ENCODE measurements at places on chromosomes 13 and 19.

DNA sequence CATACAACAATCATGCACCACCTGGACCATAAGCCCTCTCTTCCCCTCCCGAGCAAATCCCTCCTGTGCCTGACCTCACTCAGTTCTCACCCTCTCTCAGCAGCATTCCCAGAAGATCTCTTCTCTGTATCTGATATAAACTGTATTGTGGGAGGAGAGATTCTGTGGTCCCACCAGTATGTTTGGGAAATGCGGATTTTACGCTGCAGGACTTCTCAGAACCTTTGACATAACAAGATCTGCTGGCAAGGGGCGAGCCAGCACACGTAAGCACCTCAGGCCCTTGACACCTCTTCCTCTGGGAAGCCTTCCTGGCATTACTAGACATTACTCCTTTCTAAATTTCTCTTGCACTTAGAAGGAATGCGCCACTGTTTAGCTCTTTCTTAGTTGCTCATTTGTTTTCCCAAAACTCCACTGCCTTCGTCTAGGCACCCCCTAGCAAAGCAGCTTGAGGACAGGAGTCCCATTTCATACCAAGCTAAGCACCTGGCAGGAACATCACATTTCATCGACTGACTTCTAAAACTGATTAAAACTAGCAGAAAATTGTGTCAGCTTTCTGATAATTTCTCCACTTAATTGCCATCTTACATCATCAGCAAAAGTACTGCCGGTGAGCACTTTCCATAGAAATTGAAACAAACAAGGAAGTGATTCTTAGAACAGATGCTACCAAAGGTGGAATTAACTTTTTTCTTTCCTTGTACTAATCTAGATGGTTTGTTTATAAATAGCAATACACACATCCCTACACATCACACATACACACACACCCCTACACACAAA lies 63.2 kb downstream of the CCDC70 start:
- no peak for DNase-seq

DNA sequence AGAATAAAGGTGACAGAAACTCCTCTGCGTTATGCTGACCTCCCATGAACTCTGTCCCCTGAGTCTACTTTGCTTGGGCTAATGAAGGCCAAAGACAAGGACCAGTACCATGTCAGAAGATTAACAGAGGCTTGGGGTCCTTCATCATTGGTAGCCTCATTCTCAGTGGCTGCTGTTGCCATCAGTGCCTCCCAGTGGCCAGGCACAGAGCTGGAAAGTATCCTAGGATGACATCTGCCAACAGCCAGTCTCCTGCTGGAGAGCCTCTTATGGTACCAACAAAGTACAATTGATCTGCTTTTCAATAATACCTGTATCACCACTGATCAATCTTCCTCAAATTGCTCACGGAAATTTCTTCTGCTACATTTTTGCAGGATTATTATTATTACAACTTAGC lies 281.6 kb downstream of the DNAJC15 start:
- DNase-seq, result no peak

GRCh38 chr13:49925881-49926418 lies 10.2 kb downstream of the SPRYD7 start:
- DNase-seq, result no peak

- no peak for DNase-seq
Measured at GRCh38 chr13:26463296-26463695, 94.2 kb upstream of the WASF3 start.

DNA sequence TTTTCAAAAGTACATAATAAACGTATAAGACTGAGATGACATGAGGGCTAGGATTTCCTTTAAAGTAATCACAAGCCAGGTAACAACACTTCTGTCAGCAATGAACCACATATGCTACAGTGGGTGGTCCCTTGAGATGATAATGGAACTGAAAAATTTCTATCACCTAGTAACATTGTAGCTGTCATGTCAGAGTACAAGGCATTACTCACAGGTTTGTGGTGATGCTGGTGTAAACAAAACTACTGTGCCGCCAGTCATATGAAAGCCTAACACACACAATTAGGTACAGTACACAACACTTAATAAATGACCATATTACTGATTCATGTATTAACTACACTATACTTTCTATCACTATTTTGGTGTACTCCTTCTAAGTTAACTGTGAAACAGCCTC lies 36.8 kb downstream of the MIPEP start:
- no peak for DNase-seq

DNA sequence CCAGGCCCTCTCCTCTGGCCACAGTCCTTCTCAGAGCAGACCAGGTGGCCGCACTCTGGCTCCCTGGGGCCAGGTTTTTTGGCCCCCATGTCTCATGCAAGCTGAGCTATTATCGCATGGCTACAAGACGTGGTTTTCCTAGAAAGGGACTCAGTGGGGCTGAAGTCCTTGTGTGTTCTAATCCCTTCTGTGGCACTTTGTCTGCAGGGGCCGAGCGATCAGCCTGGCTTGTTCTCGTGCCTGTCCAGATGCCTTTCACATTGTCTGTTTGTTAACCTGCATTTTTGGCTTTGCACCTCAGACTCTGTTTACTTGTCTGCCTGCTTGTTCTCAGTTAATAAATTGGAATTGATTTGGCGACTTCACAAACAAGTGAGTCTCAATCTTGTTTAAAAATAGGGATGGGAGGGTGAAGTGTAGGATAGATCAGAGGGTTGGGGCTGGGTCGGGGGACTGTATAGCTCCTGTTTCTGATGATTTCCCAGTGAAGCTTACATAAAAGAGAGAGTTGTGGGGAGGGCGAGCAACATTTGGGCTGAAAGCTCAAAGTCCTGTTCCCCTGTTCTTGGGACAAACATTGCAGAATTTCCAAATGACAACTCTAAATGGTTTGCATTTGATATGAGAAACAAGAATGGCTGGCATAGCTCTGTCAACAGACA lies 440.4 kb downstream of the COG6 start:
- DNase-seq, result no peak

DNA sequence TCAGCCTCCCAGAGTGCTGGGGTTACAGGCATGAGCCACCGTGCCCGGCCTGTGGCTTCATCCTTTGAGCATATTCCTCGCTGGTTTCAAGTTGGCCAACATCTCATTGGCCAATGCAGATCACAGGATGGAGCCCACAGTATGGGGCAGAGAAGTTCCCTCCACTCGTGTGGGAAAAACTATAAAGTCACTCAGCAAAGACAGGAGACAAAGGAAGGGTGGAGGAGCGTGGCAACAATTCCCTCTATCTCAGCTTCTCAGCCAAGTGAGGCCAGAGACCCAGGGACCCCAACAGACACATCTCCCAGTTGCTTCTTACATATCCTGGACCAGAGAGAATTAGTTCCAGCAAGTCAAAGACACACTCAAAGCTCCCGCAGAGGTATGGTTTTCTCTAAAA lies 184.6 kb upstream of the SOX1 start:
- no peak for DNase-seq

DNA sequence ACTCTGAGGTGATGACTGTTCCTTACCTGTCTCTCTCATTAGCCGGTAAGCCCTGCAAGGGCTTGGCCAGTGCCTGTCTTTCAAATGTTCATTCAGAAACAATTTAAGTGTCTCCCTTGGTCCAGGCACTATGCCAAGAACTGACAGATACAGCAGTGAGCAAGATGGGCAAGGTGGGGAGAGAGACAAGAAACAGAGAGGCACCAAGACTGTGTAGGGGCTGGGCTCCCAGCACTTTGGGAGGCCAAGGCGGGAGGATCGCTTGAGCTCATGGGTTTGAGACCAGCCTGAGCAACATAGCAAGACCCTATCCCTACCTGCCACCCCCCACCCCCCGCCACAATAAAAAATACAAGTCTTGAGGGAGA lies 1.3 kb upstream of the CCNE1 start:
- DNase-seq, result no peak

DNA sequence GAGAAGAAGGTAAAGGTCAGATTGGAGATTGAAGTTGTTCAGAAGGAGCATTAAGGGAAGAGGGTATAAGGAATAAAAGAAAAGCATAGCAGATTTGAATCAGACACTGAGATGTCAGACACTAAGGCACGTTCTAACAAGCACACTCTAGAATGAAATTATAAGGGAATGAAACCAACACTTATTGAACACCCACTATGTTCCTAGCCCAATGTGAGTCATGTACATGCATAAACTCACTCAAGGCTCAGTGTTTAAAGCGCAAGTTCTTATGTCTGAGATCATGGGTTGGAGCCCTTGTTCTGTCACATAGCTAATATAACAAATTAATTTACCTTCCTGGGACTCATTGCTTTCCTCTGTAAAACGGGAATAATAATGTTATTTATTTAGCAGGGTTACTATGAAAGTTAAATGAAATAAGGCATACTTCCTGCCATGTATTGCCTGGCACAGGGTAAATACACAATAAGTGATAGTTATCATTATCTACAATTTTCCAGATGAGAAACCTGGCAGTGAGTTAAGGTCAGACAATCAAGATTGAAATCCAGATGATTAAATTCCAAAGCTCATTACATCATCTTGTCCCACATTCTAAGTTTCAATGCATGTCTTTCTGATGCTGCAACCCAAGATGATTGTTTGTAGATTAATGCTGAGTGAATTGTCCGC lies 68.3 kb upstream of the DACH1 start:
- no peak for DNase-seq
